D341Med (cell line): ENCODE measurements at places on chromosomes 13 and 19.
A peak's percentile ranks its signal among the peaks of the same experiment; 100 is the strongest.

- DNase-seq = no peak
These were observed 148.1 kb downstream of the NHLRC3 start for GRCh38 chr13:39186205-39186875.

- peak; percentile 62 for DNase-seq
These were observed 4.1 kb downstream of the SWSAP1 start for GRCh38 chr19:11378319-11379189.

DNA sequence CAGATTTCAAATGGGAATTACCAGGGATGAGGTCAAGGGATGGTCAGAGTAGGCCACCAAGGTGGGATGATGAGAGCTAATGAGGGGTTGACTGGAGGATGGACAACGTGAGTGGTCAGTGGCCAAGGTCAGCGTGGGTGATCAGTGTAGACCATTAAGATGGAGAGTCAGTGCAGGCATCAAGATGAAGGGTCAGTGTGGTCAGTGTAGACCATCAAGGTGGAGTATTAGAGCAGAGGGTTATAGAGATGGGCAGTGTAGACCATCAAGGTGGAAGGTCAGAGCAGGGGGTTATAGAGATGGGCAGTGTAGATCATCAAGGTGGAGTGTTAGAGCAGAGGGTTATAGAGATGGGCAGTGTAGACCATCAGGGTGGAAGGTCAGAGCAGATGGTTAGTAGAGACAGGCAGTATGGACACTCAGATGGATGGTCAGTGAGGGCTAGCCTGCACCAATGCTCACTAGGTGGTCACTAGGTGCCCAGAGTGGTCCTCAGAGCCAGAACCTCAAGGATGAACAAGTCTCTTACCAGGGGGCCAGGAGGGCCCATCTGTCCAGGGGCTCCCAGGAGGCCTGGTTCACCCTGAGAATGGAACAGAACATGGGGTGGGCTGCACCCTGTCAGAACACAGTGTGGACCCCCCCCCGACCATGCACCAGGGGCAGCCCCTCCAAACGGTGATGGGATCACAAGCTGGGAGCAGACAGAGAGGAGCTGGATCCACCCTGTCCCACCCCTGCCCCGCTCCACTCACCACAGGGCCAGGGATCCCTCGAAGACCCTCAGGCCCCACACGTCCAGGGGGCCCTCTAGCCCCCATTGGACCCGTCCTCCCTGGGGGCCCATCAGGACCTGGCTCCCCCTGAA, 32.7 kb upstream of the OLFM2 start:
- DNase-seq = no peak

DNA sequence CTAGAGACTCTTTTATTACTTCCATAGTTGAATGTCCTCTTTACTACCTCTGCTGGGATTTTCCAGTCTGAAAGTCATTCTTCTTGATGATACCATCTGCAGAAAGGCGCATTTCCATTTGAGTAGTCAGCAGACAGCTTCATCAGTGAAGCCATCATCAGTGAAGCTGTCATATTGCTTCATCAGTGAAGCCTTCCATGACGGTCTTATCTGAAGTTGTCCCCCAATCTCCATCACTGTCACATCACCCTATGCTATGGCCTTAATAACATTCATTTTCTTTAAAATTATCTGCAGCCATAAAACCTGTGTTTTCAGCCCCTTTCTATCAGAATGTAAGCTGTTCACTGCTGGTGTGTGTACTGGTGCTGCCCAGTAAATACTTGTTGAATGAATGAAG, 151.6 kb downstream of the B3GLCT start:
- DNase-seq = no peak

DNA sequence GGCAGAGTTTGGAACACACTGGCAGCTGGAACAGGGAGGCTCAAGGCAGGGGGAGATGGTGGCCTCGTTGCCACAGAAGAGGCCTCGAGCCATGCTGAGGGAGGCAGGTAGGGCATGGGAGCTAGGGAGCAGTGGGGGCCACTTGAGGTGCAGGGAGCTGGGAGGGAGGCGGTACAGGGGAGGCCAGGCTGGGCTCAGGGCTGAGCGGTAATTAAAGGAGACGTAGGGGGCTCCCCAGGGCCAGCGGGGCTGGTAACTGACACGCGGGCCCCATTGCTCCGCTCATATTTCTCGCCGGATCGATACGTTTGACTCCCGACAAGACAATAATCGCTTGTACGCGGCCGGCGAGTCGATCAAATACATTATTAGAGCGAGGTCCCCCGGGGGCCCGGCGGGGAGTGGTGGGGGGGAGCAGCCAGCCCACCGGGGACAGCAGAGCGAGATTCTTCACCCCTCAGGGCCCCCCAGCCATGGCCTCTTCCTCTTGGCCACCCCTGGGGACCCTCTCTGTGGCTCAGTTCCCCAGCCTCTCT, 2.4 kb upstream of the POU2F2 start:
- no peak for DNase-seq

DNA sequence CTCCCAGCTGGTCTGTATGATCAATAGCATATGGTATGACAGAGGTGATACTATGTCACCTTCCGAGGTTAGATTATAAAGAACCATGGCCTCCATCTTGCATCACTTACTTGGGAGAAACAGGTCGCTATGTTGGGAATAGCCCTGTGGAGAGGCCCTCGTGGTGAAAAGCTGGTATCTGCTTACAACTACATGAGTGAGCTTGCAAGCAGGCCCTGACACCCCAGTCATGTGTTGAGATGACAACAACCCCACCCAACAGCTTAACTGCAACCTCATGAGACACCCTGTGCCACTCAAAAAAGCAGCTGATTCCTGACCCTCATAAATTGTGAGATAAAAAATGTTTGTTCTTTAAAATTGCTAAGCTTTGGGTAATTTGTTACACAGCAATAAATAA, 18.8 kb downstream of the MTRF1 start:
- DNase-seq = no peak

- DNase-seq = no peak
These were observed 229.8 kb upstream of the IPO5 start for GRCh38 chr13:97723655-97724054.

GRCh38 chr13:43663474-43664090, 123.2 kb downstream of the ENOX1 start:
- no peak for DNase-seq

DNA sequence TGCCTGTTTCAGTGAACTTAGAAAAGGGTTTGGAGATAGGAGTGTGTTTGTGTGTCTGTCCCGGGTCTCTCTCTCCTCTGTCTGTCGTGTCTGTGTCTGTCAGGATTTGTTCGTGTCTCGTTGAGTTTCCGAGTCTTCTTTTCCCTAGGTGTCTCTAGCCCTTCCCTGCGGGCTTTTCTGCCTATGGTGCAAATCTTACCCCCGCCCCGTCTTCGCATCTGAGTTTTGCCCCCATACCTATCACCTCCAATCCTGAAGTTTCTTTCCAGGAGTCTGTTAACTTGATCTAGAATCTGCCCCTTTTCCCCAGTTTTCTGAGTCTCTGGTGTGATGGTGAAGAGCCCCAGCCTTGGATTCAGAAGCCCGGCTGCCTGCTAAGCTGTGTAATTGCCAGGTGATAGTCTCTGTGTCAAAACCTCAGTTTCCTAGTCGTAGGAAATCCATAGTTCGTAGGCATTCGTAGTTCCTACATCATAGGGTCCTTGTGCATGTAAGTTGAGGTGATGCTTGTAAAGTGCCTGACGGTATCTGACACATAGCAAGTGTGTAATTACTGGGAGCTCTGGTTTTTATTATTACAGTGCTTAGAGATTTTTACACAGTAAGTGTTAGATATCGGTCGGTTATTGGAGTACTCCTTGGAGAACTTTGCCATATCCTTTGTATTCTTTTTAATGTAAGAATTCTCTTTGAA, 782 bp downstream of the EPN1 start:
- DNase-seq = no peak

- DNase-seq = no peak
These were observed 43.4 kb upstream of the XPO4 start for GRCh38 chr13:20945952-20946383.

DNA sequence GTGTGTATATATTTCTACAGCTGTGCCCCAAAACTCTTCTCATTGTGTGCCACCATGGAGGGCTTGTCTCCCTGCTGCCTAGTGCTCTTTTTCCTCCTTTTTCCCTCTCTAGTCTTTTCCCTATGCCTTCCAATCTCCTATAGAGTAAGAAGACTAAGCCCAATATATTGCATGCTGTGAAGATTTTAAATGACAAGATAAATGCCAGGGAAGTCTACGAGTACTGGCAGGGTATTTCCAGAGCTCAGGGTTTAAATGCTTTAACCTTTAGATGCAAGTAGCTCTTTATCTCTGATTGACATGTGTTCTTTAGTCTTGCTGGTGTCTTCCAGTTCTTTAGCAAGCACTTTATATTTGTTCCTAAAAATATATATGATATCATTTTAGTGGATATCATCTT, 200.7 kb downstream of the SLITRK1 start:
- DNase-seq = no peak

DNA sequence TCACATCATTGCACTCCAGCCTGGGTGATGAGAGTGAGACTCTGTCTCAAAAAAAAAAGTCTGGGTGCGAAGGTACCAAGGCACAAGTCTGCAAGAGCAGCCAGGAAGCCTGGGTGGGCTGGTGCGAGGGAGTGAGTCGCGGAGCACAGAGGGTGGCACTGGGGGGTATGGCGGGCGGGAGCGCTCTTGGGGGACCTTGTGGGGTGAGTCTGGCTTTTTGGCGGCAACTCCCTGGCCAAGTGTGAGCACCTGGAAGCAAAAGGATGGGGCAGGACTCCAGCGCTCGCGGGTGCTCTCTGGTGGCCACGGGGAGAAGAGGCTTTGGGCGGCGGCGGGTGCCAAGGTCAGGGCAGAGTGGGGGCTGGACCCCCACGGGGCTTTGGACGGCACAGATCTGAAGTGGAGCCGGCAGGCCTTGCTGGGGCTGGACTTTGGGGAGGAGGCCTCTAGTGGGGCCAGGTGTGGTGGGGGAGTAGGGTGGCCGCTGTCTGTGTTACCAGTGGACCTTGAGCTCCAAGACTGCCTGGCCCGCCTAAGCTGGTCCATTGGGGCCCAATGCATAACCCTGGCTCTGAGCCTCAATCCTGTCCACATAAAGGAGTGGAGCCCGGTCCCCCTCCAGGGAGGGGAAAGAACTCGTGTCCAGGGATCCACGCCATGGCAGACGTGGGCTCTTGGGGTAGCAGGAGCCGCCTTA, 1.6 kb downstream of the P2RY11 start:
- peak; percentile 81 for DNase-seq

DNA sequence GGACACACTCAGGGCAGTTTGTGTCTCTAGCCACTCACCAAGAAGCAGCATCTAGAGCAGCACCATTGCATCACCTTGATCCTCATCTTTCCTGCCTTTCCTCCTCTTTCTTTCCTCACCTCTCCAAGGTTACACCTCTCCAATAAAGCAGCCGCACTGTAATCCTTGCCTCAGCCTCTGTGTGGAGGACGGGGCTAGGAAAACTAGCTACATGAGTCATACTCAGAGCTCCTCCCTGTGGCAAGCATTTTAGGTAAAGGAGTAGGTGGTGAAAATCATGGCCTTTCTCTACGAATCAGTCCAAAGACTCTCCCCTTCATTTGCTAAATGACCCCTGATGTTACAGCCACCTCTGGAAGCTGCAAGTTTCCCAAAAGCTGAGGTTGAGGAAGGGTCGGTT, 108.9 kb downstream of the DNAJC15 start:
- DNase-seq = peak; percentile 50

DNA sequence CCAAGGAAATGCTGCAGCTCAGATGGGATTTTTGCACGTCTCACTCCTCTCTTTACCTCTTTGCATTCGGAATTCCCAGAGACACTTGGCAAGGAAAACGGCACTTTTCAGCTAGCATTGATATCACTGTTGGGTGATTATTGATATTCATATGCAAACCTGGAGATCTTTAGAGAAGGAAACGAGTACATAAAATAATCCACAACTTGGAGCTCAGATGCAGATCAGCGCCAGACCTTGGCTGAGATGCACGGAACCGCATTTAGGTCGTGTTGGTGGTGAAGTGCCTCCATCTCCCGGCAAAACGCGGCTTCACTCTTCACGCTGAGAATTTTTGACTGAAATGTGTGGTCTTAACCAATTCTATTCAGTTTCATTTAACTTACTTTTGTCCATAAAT, 77.2 kb upstream of the ARHGEF7 start:
- DNase-seq = no peak

- no peak for DNase-seq
These were observed 59.2 kb downstream of the SIPA1L3 start for GRCh38 chr19:37966211-37966661.

- peak; percentile 53 for DNase-seq
These were observed 606 bp downstream of the ERCC5 start for GRCh38 chr13:102846261-102847015.

DNA sequence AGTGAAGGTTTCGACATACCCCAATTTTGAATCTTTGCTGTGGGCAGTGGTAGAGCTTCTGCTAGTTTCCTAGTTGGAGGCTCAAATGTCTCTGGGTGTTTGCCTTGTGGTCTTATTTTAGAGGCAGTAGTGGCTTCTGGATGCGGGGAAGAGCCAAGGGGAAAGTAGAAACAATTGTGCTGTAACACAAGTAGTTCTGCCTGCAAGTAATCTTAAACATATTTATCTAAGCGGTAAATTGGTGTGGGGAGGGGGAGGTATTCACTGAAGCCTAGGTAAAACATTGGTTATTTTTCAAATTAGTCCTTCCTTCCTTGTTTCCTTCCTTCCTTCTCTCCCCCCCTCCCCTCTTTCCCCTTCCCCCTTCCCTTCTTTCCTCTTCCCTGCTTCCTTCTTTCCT, at the start of gene PCDH20:
TSS of gene PCDH20 (minus strand) at position 101 of the 400 bp plus-strand sequence. CDS start 691 bp downstream, outside the sequence.
- DNase-seq = no peak

- no peak for DNase-seq
These were observed 534 bp downstream of the CAB39L start for GRCh38 chr13:49443357-49443703.

DNA sequence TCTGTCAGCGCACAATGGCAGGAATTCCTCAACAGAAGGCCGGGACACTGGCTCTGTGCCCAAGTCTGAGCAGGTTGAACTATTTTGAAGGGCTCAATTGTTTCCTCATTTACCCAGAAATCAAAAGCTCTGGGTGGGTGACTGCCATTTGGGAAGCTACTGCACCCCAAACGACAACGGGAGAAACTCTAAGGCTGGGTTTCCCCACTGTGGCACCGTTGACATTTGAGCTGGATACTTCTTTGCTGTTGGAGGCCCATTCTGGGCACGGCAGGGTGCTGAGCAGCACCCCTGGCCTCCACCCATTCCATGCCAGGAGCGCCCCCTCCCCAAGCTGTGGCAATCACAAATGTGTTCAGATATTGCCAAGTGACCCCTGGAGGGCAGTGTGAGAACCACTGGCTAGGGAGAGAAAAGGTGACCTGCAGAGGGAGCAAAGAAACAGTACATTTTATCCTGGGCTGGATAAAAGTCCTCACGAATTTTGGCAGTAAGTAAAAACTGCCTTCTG, 62.5 kb downstream of the RFX2 start:
- DNase-seq = peak; percentile 59
